ENCODE measurements at places on chromosomes 5 and 9. TPM values are rescaled to one million over a fixed set of nuclear protein-coding genes. Genes with fewer than 3 reads are reported as not detected.

GRCh38 chr5:135718651-135719050 is 115.8 kb upstream of the SLC25A48 start:
- DNase-seq, result no peak

GRCh38 chr5:142815469-142815868 is 45.3 kb downstream of the ARHGAP26 start:
- DNase-seq, result no peak

DNA sequence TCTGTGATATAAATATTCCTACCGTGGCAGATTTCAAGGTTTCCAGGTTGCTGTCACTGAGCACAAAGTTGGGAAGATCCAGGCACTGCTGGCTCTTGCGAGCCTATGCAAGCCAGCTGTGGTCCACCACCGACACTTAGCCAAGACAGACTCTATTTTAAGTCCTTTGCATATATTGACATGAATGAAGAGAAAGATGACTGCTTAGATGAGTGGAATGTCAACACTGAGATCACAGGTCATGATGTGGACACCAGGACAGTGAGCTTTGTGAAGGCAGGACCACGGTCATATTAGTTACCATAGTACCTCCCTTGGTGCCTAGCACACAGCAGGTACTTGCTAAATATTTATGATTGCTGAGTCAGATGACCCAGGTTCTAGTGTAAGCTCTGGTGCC is 217.0 kb downstream of the PAPPA start:
- no peak for DNase-seq

The ABLIM3 gene
- 5.8 TPM for total RNA-seq

The ANKRD31 gene
- 0.94 TPM for total RNA-seq

GRCh38 chr5:68319706-68320412 is 104.3 kb downstream of the PIK3R1 start:
- no peak for DNase-seq

- no peak for DNase-seq
Measured at GRCh38 chr9:20990867-20991266, 40.6 kb downstream of the HACD4 start.

DNA sequence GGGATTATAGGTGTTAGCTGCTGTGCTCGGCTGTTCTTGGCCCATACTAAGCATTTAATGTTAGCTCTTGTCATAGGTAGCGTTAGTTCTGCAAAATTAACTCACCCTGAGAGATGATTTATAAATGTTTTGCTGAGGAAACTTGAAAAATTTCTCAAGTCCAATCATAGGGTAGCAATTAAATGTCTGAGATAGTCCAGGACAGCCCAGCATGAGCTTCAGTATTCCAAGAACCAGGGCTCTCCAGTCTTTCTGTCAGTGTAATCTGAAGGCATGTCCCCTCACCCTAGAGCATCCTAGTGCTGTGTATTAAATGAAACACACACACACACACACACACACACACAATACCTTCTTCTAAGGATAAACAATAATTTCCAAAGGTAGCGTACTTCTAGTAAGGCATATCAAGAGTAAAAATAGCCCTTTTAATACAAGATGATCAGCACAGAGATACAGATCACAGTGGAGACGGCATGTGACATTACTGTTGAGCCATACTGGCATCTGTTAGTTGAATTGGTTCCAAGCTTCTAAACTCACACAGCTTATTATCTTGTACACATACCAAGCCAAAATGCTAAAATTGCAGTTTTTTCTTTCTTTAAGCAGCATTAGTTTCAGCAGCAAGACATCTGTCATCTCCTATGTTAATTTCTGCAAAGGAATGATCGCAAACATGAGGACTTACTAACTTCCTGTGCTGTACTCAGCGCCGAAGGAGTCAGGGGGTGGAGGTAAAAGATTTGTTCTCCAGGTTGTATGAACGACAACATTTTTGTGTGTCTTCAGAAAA is 46.3 kb upstream of the JMY start:
- no peak for DNase-seq

DNA sequence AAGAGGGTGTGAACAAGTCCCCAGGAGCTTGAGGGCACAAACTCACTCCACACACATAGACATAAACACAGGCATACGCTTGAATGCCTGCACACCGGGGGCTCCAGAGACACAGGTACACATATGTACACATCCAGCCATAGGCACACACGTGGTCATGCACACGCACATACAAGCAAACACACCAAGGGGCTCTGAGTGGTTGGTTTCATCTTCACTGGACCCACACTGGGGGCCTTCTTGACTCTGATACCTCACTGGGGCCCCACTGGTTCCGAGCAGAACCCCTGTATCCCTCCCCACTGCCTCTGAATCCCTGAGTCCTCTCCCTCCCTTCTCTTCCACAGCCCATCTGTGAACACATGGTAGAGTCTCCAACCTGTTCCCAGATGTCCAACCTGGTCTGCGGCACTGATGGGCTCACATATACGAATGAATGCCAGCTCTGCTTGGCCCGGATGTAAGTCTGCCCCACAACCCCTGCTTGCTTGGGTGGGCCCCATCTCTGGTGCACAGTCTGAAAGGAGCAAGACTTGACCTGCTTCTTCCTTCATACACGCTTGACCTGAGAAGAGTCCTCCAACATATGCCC is 6.4 kb downstream of the SPINK4 start:
- DNase-seq, result no peak

The IGIP gene
- total RNA-seq, result 11.9 TPM

Measured in occipital lobe (tissue), 3 donors.